ENCODE measurements at places on chromosomes 3 and 15.

GRCh38 chr3:61015859-61016258, 235.4 kb downstream of the FHIT start:
- DNase-seq: no peak

DNA sequence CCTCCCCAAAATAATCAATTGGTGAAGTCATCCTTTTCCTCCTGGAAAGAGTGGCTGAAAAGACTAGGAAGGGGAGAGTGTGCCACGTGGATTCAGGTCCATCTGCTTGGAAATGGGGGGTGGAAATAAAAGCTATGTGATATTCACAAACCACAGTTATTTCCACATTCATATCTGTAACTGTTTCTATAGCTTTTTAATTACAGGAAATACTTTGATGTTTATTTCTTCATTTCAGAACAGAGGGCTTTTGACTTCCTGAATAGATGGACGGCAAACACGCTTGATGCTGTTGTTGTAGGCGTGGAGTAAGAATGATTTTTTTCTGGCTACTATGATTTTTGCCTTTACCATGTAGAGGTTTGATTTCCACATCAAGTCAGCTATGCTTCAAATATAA, 10.1 kb downstream of the AADACL2 start:
- DNase-seq: no peak

- DNase-seq: no peak
These were observed 143.0 kb upstream of the PRR23C start for GRCh38 chr3:139187648-139188047.

GRCh38 chr15:80168421-80168820, 15.6 kb downstream of the FAH start:
- no peak for DNase-seq

DNA sequence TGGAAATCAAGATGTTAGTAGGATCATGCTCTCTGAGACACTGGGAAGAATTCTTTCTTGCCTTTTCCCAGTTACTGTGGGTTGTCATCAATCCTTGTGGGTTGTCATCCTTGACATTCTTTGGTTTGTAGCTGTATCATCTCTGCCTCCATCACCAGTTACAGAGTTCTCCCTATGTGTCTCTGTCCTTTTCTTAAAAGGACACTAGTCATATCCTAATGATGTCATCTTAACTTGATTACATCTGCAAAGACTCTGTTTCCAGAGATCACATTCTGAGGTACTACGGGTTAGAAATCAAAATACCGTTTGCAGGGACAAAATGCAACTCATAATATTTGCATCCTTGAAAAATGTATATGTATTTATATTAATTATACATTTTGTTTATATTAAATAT, 500.4 kb downstream of the ZBBX start:
- DNase-seq: no peak

- no peak for DNase-seq
These were observed 291.3 kb downstream of the TLE3 start for GRCh38 chr15:69806287-69806915.

GRCh38 chr3:12773710-12774086, 14.6 kb upstream of the TMEM40 start:
- DNase-seq: no peak

DNA sequence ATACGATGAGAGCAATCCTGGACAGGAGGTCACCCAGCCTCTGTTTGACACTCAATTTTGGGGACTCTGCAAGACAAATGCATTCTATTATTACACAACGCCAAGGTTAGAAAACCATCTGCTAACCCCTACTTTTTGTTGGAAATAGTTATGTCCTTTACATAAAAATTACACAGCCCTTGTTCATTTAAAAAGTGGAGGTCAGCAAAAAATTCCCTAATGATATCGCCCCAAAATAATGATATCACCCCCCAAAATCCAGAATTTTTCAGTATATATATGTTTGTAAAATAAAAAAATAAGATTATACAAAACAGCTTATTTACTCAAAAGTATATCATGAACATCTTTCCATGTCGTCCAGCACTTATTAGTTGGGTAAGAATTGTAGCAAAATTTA, 11.4 kb downstream of the ROPN1 start:
- DNase-seq: no peak

DNA sequence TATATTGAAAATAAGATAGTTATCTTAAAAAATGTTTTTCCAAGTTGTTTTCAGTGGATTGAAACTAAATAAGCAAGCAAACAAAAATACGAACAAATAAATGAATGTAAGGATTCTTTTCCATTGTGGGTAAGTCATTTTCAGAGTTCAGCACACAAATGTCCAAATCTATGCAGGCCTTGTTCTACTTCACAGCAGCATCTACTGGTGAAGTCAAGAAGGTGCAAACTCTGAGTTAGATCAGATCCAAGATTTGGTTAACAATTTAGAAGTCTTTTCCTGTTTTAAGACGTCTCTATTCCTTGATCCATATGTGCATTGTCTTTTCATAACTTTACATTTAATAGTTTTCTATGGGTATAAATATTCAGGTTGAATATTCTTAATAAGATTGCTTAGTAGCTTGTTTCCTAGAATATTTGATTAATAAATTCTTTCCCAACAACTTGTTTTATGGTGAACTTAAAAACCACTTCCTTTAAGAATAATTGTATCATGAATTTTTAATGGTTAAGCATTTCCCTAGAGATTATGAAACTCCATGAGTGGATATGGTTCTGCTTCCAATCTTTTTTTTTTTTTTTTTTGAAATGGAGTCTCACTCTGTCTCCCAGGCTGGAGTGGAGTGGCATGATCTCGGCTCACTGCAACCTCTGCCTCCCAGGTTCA, 10.5 kb downstream of the PTX3 start:
- no peak for DNase-seq

GRCh38 chr3:114496021-114496434, 202.2 kb downstream of the TIGIT start:
- no peak for DNase-seq

- no peak for DNase-seq
These were observed 2.1 kb downstream of the GRM2 start for GRCh38 chr3:51709004-51709420.

All from NCI-H1417 treated with DMSO at 0.1 percent for 48 hours (cell line).